ENCODE measurements at places on chromosomes 6 and 20. TPM values are rescaled to one million over a fixed set of nuclear protein-coding genes. Genes with fewer than 3 reads are reported as not detected.
A peak's percentile ranks its signal among the peaks of the same experiment; 100 is the strongest.

- DNase-seq = no peak
Measured at GRCh38 chr6:101482606-101483005, 89.1 kb downstream of the GRIK2 start.

GRCh38 chr6:91043751-91044150, 456.9 kb upstream of the MAP3K7 start:
- no peak for DNase-seq

- DNase-seq = no peak
Measured at GRCh38 chr20:61424011-61424627, 172.1 kb downstream of the CDH4 start.

DNA sequence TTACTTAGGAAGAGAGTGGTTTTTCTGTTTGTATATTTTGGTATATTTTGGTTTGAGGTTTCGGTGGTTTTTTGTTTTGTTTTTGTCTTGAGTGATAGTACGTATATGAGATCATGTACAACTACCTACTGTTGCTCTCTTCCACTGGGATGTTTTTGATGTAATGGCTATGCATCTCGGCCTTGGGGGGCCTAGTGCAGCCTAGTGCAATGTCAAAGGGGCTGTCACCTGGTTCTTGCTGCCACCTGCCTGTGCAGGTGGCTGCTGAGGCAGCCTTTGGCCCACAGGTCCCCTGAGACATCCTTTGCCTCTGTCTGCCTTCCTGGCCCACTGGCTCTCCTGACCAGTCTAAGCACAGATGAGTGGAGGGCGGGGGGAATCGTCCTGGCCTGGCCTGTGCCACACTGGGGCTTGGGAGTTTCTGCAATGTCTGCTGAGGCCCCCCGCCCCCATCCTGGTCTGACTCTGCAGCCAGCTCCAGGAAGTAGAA, 546.6 kb downstream of the CD83 start:
- no peak for DNase-seq

DNA sequence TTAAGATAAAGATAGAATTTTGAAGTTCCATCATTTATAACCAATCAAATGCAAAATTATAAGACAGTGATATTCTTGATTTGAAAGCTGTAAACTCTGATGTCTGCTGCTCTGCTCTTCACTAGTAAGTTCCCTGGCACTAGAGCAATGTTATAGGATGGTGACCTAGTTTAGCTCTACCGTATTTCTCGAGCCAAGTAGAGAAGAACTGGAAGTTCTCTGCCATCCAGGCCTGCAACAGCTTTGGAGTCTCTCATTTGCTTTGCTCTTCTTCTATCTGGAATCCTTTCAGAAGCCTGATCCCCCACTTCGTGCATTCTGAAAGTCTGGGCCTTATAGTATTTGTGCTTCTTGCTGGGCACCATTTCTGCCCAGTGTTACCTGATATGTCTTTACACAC, 100.3 kb downstream of the PLCB1 start:
- no peak for DNase-seq

DNA sequence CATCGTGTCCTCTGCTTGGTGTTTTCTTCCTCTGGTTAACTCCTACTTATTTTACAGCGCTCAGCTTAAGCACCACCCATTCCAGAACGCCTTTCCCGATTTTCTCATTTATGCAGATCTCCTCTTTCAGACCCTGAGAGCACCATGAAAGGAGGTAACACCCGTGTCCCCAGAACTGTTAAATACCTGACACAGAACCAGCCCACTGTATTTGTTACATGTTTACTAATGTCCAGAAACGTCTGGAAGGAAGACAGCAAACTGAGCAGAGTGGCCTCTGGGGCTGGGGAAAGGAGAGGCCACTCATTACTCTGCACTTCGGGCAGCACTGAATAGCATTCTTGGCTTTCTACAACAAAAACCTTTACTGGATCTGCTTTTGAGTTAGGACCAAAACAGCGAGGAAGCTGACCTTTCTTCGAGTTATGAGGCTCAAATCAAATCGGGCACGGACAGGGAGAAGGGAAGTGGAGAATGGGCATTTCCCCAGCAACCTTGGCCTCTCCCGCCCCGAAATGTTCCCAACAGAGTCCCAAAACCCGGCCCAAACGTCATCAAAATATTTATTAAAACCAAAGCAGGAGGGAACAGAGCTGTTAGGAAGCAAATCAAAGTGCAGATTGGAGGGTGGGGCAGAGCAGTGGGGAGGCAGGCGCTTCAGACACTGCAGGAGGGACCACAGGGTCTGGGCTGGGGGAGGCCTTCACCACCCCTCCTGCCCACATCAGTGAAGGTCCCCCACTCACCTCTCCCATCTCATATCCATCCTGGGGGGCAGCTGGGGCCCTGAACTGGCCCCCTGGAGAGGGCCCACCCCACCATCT, 1.1 kb upstream of the NECAB3 start:
- DNase-seq = no peak

GRCh38 chr6:73388433-73388799, 6.2 kb upstream of the DDX43 start:
- no peak for DNase-seq

DNA sequence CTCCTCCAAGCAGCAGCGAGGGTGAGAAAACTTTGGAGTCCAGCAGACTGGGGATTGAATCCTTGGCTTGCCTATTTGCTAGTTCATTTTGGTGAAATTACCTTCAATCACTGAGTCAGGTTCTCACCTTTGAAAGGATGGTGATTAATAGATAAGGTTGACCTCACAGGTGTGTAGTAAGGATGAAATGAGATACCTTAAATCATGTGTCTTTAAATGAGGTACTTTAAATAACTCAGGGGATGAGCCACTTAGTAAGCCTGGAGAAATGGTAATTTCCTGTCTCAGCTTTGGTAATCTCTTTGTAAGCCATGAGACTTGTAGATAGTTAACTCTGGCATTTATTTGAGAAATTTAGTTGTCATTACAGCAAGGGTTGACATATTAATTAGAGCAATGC, 70.2 kb downstream of the TULP4 start:
- DNase-seq = no peak

- DNase-seq = no peak
Measured at GRCh38 chr6:169445227-169445626, 191.6 kb upstream of the THBS2 start.

GRCh38 chr20:8267009-8267408, 134.9 kb downstream of the PLCB1 start:
- DNase-seq = no peak

GRCh38 chr6:120869397-120869796, 464.9 kb downstream of the TBC1D32 start:
- DNase-seq = no peak

DNA sequence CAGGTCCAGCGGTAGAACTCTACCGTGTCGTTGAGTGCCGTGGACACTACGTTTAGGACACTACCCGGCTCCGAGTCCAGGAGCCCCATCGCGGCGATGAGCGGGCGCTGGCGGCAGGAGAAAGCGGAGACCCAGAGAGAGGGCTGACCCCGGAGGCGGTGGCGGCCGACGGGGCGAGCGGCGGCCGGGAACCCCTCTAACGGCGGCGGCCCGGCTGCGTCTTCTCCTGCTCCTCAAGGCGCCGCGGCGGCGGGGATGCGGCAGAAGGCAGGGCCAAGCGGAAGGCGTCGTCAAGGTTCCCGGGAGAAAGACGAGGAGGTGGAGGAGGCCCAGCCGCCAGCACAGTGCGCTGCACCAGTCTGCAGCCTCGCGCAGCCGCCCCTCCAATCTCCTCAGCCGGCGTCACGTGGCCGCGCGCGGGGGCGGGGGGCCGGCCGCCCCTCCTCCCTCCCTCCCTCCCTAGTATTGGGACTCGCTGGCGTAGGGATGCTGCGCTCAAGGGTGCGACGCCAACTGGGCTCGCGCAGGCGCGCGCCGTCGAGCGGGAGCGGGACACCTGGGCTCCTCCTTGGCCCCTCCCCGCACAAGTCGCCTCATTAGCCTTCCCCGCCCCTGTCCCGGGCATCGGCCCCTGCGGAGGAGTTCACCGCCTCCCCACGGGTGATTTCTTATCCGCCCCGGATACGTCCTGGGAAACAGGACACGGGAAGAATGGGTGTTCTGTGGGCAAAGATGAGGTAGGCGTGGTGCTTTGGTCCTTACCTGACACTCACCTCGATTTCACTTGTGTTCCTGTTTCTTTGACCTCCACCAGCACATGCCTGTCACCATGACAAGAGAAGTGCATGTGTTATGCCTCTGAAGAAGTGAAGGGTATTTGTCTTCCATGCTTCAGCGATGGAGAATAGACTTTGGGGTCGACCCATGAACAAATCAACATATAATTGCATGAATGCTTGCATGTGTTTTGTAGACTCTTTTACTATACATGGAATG, at the start of gene ELOVL4:
Gene ELOVL4, minus strand, starts transcription at position 363 of the 996 bp plus-strand sequence. Its CDS starts 274 bp downstream, at position 89.
- DNase-seq = peak; percentile 52

GRCh38 chr6:130158548-130158947, 64.2 kb downstream of the SAMD3 start:
- DNase-seq = no peak

- DNase-seq = no peak
Measured at GRCh38 chr20:8213270-8213669, 81.2 kb downstream of the PLCB1 start.

- no peak for DNase-seq
Measured at GRCh38 chr20:61874421-61875068, 191.1 kb downstream of the TAF4 start.

Gene RSPH4A
- total RNA-seq = 0.49 TPM

Gene PPP1R16B
- 4.1 TPM for total RNA-seq

Gene SPATS1
- total RNA-seq = not detected

Gene DDAH2
- total RNA-seq = 130 TPM

Gene PACRG
- total RNA-seq = 3.2 TPM

Gene TMEM200A
- 1.9 TPM for total RNA-seq

Gene NOTCH4
- total RNA-seq = 14.9 TPM

Gene GPR63
- 1.6 TPM for total RNA-seq

Gene DNAAF9
- 25.4 TPM for total RNA-seq

Gene FILIP1
- total RNA-seq = 22.9 TPM

Gene UBD
- total RNA-seq = not detected

All from mucosa of gallbladder (tissue), 1 donor.